KG1 (cell line): ENCODE measurements at places on chromosomes 5 and 9.

DNA sequence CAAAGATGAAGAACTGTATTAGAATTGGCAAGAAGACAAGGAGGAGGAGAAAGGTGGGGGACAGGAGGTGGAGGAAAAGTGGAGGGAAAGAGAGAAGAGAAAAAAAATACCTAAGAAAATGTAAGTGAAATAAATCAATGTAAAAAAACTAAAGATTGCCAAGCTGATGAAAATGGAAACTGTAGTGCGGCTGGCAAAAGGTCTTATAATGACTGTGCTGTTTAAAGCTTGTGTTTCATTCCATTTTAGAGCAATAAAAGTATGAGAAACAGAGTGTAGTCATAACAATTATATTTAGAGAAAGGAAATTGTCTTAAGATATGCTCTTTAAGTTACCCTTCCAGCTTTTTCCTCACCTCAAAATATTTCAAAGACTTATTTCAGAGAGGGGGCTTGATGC, 670.5 kb upstream of the SEMA6A start:
- DNase-seq = no peak

DNA sequence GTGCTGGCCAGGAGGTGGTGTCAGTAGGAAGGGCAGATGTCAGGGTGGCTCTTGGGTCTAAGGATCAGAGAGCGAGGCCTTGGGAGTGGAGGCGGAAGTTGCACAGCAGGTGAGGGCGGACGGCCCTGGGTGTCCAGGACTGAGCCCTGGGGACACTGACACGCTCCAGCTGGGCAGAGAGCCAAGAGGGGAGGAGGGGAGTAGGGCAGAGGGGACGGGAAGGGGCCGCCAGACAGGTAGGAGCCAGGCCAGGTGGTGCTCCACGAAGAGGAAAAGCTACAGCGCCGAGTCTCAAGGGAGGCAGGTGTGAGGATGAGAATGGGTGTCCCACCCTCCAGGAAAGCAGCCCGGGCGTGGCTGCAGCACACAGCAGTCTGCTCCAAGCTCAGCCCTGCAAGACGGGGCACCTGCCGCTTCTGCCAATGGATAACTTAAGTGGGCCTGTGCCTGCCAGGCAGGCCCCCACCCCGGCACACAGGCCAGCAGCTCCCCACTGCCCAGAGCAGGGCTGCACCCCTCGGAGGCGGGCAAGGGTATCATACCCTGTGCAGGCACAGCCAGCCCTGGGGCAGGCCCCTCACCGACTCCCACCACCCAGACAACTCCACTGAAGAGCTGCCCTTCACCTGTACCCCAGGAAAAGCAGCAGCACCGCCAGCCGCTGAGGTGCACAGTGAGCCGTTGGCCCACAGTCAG, 4.9 kb downstream of the TPRN start:
- no peak for DNase-seq

- DNase-seq = no peak
Measured at GRCh38 chr5:100792781-100793180, 110.3 kb downstream of the ST8SIA4 start.

GRCh38 chr9:15641291-15641690, 88.4 kb downstream of the CCDC171 start:
- no peak for DNase-seq

- DNase-seq = no peak
Measured at GRCh38 chr5:15797116-15797515, 297.1 kb downstream of the FBXL7 start.
